ENCODE measurements at places on chromosomes 13 and 19.

- no peak for DNase-seq
Measured at GRCh38 chr13:91359111-91359510, 11.6 kb downstream of the MIR17HG start.

DNA sequence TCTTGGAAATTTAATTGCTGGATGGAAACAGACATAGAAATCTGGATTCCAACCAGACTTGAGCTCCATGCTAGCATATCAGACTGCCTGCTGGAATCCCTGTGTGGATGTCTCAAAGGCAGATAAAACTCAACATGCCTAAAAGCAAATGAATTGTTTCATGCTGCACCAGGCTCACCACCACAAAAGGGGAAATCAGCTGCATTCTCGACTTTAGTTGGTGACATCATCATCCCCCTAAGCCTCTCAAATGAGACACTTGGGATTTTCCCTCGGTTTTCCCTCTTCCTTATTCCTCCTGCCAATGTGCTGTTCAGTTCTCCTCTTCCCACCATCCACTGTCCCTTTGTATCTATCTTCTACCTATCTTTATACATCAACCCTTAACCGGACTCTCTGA lies 134.3 kb downstream of the ZDHHC20 start:
- DNase-seq: no peak

DNA sequence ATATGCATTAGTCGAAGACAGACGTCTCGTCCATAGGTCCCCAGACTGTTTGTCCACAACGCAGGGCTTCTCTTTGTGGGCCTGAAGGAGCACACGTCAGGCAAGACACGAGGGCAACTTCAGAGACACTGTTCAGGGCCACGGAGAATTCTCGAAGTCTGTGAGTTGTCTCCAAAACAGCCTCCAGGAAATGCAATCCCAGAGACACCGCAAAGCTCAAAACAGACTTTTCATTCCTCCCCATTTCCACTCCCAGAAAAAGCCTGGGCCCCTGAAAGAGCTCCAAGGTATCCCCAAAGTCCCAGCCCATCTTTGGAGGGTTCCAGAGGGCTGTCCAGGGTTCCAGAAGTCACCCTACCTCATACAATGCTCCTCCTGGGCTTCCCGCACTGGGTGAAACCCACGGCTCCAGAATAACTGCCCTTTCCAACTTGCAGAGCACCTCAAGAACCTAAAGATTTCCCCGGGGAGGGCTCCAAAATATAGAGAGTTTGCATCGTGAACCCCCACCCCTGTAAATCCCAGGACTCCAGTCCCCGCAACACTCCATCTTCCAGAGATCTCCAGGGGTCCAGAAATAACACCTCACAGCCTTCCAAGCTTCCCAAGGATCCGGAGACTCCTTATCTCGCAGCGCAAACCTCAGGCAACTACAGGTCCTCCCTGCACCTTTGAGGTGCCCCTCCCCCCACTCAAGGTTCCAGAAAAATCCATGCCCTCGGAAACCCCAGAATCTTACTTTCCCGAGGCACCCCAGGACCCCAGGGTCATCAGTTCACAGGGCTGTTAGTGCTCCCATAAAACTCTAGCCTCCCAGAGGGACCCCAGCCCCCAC lies 687 bp upstream of the FTL start:
- no peak for DNase-seq

DNA sequence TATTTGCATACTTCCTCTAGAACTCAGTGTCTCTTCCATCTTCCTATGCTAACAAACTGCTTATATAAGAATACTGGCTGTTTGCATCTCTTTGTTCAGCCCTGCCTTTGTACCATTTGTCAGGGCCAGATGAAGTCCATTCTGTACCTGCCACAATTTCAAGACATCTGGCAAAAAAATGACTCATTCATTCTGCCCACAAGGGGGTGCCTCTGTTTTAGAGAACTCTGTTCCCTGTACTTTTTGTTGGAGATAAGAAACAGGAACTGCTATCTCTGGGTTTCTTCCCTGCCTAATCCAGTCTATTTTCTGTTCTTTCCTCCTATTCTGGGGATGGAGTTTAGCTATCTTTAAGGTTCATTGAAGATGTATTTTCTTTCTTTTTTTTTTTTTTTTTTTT lies 23.0 kb downstream of the ZNF568 start:
- no peak for DNase-seq

DNA sequence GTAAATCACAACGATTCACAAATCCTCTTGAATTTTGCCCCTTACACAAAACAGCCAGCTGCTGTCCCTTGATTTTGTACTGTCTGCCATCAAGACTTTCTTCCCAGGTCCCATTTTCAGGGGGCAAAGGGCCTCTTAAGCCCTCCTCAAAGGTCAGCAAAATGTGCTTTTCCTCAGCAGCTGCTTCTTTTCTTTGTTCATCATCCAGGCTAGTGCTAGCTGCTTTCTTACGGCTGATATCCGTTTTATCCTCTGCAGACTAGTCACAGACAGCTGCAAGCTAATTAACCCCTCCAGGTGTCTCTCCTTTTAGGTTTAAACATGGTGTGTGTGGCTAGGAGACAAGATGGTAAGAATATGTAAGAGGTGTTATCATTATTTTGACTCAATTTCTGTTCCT lies 90.9 kb downstream of the NALCN start:
- DNase-seq: no peak

GRCh38 chr19:5358173-5358800 lies 17.7 kb upstream of the PTPRS start:
- no peak for DNase-seq

- DNase-seq: no peak
Measured at GRCh38 chr19:20791806-20792205, 15.7 kb downstream of the ZNF66 start.

DNA sequence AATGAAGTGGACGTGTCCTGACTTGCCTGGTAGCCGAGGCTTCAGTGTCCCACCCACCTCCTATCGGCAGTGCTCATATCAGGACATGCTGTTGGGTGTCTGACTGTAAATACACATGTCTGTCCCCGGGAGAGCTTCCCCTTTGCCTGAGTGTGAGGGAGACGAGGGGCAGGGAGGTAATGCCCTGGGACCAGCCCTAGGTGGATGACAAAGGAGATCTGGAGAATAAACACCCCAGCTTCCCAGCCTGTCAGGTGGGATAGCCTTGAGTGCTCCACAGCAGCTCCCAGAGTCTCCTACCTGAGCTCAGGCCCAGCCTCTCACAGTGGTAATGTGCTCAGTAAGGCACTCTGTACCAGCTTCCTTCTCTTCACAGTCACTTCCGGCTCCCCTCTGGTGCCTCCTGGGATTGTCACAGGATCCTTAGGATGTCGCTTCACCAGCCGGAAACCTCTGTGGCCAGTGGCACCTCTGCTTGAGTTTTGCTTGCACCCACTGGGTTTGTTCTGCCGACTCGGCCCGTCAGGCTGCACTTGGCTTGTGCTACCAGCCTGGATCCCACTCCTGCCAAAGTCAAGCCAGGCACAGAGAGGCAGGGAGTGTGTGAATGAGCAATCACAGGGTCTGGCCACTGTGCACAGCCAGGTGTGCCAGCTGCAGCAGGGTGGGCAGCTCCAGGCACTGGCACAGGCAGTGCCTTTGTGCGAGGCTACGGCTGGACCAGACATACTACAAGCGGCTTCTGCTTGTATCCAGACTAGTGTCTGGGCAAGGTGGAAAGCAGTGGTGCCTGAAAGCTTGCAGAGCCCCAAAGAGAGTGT lies 54.4 kb upstream of the RGCC start:
- no peak for DNase-seq

DNA sequence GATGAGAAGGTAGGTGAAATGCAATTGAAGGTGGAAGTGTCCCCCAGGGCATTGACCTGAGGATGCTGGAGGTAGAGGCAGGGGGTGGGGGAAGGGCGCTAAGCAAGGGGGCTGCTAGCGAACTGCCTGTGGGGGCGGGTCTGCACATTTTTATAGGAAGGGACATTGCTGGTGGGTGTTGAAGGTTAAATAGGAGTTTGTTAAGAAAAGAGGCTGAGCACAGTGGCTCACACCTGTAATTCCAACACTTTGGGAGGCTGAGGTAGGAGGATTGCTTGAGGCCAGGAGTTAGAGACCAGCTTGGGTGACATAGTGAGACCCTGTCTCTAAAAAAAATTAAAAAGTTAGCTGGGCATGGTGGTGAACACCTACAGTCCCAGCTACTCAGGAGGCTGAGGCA lies 5.5 kb upstream of the ACP4 start:
- DNase-seq: no peak

DNA sequence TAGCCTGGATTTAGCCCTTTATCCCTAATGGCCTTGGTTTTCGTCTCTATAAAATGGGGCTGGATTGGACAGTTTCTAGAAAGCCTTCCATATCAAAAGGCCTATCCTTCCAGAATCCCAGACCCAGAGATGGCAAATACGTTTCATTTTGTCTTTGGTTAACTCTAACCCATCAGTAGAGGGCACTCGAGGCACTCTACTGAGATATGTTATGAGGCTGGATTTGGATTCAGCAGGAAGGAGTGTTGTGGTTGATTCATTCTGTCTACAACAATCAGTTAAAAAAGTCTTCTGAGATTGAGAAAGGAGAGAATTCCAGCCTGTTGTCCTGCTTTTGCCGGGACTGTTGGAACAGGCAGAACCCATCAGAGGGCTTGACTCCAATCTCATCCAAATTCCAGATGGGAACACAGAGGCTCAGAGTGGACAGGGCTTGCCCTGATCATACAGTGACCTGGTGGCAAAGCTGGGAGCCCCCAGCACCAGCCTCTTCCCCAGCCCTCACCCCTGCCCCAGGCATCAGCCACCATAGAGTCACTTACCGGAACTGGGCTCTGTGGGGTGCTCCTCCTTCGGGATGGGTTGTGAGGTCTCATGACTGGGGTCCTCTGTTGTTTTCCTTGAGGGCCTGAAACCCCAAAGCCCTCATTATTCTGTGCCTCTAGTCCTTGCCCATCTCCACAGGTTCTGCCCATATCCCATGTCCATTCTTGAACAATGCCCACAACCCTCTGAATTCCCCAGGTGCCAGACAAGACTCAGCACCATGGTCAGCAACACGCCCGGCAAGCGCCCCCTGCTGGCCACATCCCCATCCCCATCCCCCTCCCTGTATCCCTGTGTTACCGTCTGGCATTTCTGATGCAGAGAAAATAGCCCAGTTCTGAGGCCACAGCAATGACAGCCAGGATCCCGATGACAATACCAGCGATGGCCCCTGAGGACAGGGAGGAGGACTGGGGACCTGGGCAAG lies 12.3 kb upstream of the ZNF180 start:
- no peak for DNase-seq

GRCh38 chr19:30153326-30154210 lies 211.5 kb downstream of the URI1 start:
- no peak for DNase-seq

GRCh38 chr19:51410950-51411748 lies 6.3 kb downstream of the SIGLEC10 start:
- DNase-seq: no peak

DNA sequence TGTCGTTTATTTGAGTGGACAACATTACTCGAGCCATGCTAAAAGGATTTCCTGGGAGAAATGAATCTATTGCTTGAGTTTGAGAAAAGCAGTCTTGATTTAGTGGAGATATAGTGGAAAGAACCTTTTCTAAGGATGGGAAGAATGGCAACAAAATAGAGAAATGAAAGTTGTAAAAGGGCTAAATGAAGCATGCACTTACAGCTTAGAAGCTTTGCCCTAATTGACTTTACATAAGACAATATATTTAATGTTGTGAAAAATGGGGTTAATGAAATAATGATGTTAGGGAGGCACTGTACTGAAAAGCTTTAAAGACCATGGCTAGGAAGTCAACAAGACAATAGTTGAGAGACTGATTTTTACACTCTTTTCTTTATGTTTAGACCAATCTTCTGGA lies 35.4 kb downstream of the SLC10A2 start:
- no peak for DNase-seq

DNA sequence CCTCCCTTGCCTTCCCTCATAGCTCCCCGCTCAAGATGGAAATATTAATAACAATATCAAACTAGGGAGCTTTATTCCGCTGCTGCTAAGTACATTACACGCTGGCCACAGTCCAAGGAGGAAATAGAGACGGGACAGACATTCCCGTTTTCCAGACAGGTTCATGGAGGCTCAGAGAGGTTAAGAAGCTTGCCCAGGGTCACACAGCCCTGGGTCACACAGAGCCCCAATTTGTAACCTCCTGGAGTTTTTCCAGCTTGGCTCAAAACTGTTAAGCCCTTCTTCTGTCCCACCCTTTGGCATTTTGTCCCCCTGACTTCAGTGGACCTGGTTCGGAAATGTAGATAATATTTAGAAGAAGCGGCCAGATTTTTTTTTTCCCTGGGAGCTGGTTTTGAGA lies 2.0 kb downstream of the BICRA start:
- DNase-seq: no peak

- DNase-seq: no peak
Measured at GRCh38 chr19:1747285-1748114, 5.8 kb upstream of the ONECUT3 start.

GRCh38 chr13:51626749-51627148 lies 42.5 kb downstream of the WDFY2 start:
- DNase-seq: no peak

GRCh38 chr19:32859591-32859990 lies 10.0 kb downstream of the SLC7A9 start:
- DNase-seq: no peak

DNA sequence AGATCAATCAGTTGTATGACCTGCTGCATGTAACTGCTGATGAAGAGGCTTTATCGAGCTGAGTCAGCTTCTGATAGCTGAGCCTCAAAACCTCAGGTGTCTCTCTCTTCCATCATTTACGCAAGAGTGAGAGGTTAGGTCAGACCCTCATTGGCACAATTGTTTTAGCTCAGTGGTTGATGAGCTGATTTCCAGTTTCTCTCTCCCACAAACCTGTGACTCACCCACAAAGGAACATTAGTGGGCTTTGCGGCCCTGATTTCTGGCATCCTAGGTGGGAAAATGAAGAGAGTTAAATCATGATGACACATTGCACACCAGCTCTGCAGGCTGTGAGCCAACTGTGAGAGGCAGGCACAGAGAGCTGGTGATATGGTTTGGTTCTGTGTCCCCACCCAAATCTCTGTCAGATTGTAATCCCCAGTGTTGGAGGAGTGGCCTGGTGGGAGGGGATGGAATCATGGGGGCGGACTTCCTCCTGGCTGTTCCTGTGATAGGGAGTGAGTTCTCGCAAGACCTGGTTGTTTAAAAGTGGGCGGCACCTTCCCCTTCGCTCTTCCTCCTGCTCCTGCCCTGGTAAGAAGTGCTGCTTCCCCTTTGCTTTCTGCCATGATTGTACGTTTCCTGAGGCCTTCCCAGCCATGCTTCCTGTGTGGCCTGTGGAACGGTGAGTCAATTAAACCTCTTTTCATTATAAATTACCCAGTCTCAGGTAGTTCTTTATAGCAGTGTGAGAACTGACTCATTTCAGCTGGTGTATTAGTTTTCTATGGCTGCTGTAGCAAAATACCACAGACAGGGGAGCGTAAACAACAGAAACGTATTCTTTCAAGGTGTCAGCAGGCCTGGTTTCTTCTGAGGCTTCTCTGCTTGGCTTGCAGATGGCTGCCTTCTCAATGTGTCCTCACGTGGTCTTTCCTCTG lies 33.5 kb upstream of the TMTC4 start:
- DNase-seq: no peak

DNA sequence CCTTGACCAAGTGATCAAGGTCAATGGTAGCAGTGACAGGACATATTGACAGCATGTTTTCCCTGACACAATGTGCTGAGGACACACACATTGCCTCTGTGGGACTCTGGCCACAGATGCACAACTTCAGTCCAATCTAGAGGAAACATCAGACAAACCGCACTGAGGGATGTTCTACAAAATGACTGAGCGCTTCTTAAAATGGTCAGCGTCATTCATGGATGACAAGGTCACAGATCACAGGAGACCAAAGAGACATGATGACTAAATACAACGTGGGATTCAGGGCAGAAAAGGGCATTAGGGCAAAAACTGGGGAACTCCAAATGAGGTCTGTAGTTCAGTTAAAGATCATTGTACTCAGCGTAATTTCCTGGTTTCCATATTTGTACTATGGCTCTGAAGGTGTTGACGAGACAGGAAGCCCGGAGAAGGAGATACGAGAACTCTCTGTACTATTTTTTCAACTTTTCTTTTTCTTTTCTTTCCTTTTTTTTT lies 20.6 kb downstream of the PBX4 start:
- DNase-seq: peak; percentile 61

All from stimulated activated CD4-positive, alpha-beta T cell treated with anti-CD3 and anti-CD28 coated beads, Interleukin-15, amount 100 ng/mL, for 48 hours (primary cell).